ENCODE measurements at places on chromosomes 1 and 21. TPM values are rescaled to one million over a fixed set of nuclear protein-coding genes. Genes with fewer than 3 reads are reported as not detected.
A peak's percentile ranks its signal among the peaks of the same experiment; 100 is the strongest.

DNA sequence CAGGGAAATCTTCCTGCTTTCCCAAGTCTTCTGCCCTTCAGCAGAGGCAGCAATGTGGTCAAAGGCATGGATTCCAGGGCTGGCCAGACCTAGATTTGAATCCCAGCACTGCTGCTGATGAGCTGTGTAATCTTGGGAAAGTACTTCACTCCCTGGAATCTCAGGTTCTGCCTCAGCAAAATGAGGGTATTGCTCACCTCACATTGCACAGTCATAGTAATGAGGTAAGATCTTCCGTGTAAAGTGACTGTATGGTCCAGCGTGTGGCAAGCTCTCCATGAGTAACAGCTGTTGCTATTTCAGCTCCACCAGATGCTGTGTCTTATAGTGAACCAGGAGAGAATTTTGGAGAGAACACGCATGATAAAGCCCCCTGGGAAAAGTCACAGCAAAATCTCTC lies 56.1 kb upstream of the F3 start:
- DNase-seq, result no peak

DNA sequence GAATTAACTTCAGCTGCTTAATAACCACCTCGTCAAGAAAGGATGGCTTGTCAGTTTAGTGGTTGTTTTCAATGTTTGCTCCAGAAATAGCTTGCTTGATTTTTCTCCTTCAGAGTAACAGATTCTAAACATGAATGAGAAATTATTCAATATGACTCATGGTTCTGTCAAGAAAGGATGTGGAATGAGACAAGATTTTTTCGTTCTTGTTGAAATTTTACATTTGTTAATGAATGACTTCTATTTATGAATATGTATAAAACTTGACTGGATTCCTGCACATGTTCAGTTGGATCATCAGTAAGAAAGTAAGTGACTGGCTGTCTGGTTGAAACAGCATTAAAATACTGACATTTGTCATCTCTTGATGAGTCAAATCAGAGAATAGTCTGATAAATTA lies 38.3 kb downstream of the IFI44 start:
- DNase-seq, result peak; percentile 5

- no peak for DNase-seq
Measured at GRCh38 chr1:234176000-234176399, 197.3 kb upstream of the COA6 start.

DNA sequence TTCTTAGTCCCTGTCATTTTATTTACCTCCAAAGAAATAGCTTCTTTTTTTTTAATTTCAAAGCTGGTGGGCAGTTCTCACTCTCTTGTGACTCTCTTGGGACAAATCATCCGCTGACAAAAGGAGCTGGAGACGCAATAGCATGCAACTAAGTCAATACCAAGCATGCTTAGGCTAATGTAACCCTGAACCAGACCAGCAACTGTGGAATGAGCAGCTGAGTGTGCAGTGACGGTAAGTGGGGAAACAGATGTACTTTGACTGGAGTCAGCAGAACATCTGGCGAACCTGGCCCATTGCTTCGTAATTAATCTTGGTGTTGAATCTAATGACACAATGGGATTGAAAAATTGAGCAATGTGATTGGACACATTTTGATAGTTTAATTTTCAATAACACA lies 280.7 kb upstream of the PLXNA2 start:
- no peak for DNase-seq

- no peak for DNase-seq
Measured at GRCh38 chr1:7473223-7474142, 297.6 kb upstream of the VAMP3 start.

DNA sequence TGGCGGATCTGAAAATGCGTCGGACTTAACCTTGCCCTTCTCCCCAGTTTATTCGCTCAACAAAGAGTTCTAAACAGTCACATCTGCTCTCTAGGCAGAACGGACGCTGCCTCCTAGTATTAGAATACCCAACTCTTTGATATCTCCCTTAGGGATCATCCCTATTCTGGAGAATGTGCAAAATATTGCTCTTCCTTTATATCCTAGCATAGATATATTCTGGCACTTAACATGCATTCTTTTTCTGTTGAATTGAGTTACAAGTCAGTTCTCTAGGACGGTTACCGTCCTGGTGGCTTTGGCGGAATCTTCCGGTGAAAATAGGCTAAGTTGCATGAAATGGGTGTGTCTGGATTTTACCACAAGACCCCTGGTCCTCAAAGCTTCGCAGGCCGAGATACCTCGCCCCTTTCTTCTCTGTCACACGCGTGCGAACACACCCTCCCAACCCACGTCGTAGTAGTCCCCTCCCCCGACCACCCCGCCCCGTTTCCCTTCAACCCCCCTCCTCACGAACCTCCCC lies 501 bp upstream of the DNAJC6 start:
- DNase-seq, result no peak

GRCh38 chr21:33974513-33975468 lies 59.2 kb upstream of the ATP5PO start:
- no peak for DNase-seq

DNA sequence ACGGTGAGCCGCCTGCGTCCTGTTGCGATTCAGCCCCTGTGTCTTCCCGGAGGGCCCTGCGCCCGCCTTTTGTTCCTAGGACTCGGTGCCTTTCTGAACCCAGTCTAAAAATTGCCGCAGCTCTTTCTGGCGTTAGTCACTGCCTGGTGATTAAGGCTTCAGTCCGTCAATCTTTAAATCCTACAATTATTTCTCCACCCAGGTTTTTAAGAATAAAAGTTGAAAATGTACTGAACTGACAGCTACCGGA lies 16.2 kb upstream of the PDXK start:
- no peak for DNase-seq

GRCh38 chr21:21028275-21028820 lies 30.1 kb downstream of the NCAM2 start:
- no peak for DNase-seq

DNA sequence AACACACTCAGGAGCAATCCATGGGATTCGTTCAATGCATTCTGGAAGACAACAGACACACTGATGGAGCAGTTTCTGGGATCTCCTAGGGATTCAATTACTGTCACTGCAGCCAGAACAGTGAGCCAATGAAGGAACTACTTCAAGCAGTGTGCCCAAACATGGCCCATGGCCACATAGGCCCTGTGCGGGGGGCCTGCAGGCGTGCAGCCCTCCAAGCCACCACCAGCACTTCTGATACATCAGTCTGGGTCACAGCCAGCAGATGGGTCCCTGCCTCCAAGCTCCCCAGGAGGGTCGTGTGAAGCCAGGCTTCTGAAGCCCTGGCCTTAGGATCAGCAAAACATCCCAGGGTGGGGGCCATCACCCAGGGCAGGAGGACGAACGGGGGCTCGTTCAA lies 99.3 kb downstream of the RAVER2 start:
- DNase-seq, result no peak

DNA sequence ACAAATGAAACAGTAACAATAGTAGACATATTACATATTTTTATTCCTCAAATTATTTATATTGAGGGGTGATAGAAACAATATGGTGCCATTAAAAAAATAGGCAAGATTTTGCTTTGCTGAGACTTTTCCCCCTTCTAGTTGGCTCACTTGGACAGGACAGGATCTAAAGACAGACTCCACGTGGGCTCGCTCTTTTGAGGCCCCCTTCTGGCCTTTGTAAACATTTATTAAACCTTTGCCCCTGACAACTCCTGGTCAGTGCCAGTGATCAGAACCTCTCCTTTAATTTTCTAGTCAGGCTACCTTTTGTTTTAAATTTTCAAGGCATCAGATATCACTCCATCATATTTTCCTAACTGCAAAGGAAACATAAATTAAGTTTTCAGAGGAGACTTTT lies 49.7 kb upstream of the IFI44L start:
- no peak for DNase-seq

DNA sequence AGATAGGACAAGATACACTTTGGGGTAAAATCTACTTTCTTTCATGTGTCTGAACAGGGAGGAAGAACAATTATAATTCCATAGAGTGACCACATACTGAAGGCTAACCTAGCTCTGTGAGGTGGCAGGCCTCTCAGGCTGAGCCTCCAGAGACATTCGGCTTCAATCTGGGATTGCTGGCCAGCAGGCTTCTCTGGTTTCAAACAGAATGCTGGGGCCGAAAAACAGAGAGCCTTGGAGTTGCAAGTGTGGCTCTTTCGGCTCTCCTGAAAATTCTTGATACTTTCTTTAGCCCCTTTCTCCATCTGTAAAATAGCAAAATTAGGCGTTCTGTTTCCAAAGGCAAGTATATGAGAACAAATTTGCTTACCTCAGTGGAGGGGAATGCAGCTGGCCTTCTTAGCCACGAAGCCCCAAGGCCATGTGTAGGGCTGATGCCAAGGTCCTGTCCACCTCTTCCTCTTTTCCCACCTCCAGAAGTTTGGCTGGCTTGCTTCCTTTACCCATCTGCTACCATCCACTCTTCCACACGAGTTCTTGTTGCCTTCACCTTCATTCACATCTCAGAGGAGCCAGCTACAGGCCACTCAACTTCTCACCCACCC lies 30.0 kb upstream of the UBE2U start:
- DNase-seq, result no peak

GRCh38 chr1:8976896-8977450 lies 31.3 kb downstream of the CA6 start:
- DNase-seq, result no peak

GRCh38 chr1:60133000-60133673 lies 59.6 kb upstream of the C1orf87 start:
- DNase-seq, result peak; percentile 50

DNA sequence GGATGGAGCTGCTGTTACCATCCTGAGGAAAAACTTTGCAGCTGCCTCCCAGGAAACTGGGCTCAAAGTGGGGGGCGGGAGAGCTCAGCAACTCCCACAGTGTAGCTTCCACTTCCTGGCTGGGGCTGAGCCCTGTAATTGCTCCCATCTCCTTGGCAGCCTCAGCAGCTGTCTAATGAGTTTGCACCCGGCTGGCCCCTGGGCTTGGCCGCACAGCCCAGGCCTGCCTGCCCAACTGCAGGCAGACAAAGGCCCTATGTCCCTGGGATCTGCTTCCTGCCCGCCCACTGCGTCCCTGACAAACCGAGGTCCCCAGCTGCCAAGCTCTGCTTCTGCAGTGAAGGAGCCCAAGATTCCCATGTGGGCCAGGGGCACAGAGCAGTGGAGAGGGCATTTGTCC lies 30.1 kb downstream of the EDN2 start:
- no peak for DNase-seq

GRCh38 chr1:14887764-14888350 lies 265.7 kb upstream of the TMEM51 start:
- DNase-seq, result no peak

- DNase-seq, result no peak
Measured at GRCh38 chr1:38888423-38889333, 7.3 kb upstream of the GJA9 start.

- DNase-seq, result no peak
Measured at GRCh38 chr1:212377644-212378043, 37.0 kb downstream of the PACC1 start.

Gene LENEP
- 0.88 TPM for total RNA-seq

Gene SLC5A9
- total RNA-seq, result not detected

Gene C1QA
- total RNA-seq, result not detected

Gene S100A3
- 0.42 TPM for total RNA-seq

Gene SYF2
- total RNA-seq, result 40.2 TPM

Gene BARHL2
- not detected for total RNA-seq

Gene TLR5
- 0.16 TPM for total RNA-seq

Gene PLEKHG5
- total RNA-seq, result 68.3 TPM

Gene GPX7
- total RNA-seq, result 8.9 TPM

Gene SORT1
- total RNA-seq, result 16.8 TPM

Gene FCN3
- not detected for total RNA-seq

Gene REN
- not detected for total RNA-seq

Gene B3GALT2
- total RNA-seq, result not detected

Data from endothelial cell of umbilical vein (primary cell).